ENCODE measurements at places on chromosomes 13 and 19.

DNA sequence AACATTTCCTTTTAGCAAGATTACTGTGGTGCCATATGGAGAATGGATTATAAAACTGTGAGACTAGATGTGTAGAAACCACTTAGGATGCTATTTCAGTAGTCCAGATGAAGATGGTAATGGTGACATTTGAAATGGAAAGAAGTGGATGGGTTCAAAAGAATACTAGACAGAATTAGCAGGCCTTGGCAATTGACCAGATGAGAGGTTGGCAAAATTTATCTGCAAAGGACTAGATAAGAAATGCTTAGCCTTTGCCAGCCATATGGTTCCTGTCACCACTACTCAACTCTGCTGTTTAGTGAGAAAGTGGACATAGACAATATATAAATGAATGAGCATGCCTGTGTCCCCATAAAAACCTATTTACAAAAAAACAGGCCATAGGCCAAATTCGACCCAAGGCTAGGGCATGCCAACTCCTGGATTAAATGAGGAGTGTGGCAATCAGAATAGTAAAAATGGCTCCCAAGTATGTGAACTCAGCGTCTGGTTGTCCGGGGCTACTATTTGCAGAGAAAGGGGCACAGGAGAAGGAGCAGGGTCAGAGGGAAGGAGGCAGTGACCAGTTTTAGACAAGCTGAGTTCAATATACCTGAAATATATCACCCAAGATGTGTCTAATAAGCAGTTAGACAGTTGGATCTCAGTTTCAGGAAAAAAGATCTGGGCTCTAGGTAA is 98.4 kb downstream of the ENOX1 start:
- no peak for DNase-seq

GRCh38 chr13:51632591-51633362 is 48.5 kb downstream of the WDFY2 start:
- no peak for DNase-seq

- no peak for DNase-seq
Observed at GRCh38 chr19:31591258-31591657, 242.0 kb upstream of the TSHZ3 start.

- DNase-seq: no peak
Observed at GRCh38 chr13:37383046-37383445, 215.5 kb downstream of the POSTN start.

DNA sequence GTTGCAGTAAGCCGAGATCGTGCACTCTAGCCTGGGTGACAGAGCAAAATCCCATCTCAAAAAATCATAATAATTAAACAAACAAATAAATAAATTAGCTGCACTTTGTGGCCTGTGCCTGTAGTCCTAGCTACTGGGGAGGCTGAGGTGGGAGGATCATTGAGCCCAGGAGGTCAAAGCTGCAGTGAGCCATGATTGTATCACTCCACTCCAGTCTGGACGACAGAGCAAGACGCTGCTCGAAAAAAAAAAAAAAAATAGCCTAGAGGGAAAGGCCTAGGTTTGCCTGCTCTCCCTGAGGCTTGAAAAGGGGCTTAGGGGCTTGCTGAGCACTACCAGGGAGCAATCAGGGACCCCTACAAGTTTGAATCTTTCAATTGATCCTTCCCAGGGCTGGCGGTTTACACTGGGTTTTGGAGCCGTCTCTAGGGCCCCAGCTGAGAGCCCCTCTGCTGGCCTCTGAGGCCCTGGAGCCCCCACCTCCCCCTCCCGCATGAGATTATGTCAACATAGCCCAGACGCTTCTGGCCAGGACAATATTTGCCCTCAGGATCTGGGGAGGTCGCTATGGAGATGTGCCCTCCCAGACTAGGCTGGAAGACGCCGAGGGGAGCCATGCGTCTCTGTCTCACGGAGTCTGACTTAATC is 10.4 kb upstream of the GIPR start:
- DNase-seq: no peak

DNA sequence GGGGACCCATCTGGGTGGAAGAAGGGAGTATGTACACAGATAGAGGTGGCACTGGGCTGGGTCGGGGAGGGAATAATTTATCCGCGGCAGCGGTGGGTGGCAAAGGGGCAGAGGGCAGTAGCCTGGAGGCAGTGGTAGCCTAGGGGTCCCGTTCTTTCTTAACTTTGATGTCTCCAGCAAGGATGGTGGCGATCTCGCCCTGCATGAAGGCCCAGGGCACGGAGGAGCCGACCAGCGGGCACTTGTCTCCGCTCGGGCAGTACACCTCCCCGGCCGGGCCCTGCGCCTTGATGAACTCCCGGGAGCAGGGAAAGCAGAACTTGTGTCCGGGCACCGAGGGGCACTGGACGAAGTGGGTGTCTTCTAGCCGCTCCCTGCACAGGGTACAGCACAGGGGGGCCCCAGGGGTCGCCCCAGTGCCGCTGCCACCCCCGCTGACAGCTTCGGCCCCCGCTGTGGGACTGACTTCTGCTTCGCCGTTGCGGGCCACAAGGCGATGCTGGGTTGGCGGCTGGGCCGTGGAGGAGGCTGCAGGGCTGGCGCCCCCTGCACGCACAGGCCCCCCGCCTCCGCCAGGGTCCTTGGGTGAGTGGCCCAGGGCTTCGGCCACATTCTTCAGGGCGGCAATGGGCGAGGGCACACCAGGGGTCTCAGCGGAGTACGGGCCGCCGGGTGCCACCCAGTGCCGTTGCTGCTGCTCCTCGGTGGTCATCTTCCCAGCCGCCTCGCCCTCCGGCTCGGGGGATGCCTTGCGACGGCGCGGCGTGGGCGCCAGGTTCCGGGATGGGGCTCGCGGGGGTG is 1.9 kb downstream of the IRF2BP1 start:
- DNase-seq: no peak

DNA sequence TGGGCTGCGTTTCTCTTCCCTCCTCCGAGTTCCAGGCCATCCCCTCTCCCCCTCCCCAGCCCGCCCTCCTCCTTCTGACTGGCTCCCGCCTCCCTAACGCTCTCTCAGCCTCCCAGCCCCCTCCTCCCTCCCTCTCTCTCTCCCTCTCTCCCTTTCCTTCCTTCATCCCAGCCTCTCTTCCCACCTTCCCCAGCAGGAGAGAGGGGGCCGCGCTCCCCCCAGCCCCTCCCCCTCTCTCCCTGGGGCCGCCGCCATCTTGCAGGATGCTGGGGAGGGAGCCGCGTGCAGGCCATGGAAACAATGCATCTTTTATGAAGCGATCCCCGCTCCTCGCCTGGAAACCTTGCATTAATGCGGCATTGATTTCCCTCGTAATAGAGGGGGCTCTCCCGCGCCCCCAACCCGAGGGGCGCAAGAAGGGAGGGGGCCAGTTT is 42.6 kb upstream of the ADGRL1 start:
- no peak for DNase-seq

DNA sequence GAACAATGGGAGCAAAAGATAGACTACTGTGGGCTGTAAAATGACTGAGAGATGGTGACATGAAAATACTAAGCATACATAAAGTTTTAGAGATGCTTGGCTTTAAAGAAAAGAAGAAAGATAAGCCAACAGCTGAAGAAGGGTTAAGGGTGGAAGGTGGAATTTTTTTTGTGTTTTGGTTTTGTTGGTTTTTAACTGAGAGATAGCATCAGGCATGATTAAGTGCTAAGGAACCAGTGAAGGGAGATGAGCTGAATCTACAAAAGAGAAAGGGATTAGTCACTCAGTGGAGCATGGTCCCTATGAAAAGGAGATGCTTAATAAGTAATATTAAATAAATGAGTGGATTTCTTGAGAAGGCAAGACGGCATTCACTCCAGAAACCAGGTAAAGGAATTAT is 12.5 kb upstream of the TBC1D4 start:
- no peak for DNase-seq

- DNase-seq: no peak
Observed at GRCh38 chr13:96011291-96011872, 41.8 kb downstream of the UGGT2 start.

DNA sequence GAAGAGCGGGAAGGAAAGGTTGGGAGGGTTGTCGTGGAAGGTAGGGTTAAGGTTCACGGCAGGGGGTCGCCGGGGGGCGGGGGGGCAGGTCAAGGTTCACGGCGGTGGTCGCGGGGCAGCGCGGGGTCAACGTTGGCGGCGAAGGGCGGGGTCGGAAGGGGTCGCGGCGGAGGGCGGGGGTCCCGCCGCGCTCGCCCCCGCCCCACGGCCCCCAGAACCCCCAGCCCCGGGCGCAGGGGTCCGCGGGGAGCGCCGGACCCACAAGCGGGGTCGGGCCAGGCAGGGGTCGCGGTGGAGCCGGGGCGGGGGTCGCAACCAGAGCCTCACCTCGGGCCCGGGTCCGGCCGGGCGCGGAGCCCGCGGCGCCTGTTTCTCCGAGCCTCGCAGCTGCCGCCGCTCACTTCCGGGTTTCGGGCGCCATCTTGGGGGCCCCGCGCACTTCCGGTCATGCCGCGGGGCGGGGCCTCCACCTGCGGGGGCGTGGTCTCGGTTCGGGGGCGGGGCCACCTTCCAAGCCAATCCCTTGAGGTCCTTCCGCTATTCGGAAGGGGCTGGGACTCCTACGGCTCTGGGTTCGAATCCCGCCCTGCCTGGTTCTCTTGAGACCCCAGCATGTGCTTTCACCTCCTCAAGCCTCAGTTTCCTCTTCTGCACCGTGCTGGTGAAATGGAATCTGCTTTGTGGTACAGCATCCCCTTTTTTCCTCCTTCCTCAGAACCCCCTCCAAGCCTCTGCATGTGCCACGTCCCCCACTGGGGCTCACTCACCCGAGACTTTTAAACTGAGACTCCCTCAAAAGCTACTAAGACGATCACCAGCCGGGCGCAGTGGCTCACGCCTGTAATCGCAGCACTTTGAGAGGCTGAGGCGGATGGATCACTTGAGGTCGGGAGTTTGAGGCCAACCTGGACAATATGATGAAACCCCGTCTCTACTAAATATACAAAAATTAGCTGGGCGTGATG is at the start of gene SBNO2:
Gene SBNO2, minus strand, starts transcription at position 424 of the 965 bp plus-strand sequence. CDS start 19,992 bp downstream, outside the sequence.
- peak; percentile 90 for DNase-seq

DNA sequence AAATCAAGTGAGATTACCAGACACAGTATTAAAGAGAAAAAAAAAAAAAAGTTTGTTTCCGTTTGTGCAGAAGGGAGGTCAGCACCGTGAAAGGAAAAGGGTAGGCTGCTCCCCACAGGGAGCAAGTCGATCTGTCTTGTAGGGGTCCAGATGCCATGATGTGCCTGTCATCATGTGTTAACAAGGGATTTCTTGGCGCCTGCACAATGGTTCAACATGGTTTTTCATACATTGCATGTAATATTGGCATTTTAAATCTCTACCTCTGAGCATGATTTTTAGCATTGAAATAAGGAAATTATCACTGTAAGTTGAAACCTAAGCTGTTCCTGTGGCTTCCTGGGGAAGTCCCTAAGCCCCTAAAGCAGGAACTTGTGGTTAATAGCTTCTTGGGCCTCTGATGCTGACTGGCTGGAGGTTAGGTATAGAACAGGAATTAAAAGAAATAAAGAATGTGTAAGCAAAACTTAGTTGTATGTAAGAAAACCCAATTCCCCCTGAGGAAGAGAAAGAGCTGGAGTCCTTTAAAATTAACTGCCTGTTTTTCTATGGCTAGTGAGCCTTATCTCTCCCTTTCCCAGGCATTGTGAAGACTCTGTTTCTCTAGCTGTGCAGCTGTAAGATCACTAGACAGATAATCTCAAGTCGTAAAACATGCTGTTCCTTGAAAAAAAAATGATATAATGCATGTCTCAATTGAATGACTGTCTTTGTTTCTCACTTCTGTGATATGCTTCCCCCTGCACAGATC is 7.4 kb upstream of the FCGBP start:
- no peak for DNase-seq

DNA sequence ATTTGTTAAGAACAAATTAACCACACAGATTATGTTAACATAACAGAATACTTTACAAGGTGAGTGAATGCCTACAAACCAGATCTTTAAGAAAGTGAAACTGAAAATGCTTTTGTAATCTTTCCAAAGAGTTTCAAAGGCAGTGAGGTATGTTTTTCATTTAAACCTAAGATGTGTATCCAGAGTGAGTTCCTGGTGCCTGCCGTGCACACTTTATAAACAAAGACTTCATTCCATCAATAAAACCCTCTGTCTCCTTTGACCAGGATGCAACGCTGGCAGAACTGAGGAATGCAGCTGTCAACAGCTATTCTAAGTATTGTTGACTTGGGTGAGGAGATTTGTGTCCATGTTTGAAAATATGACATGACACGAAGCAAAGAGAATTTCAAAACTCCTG is 344.6 kb downstream of the DNAJC15 start:
- no peak for DNase-seq
